Frontal cortex (tissue), 4 donors: ENCODE measurements at places on chromosomes 2 and 18.

- DNase-seq: no peak
Measured at GRCh38 chr2:207970147-207970825, 55.0 kb downstream of the PLEKHM3 start.

GRCh38 chr2:73292906-73293533 lies 328 bp downstream of the EGR4 start:
- DNase-seq: no peak

- DNase-seq: no peak
Measured at GRCh38 chr2:126219081-126219480, 436.9 kb upstream of the GYPC start.

DNA sequence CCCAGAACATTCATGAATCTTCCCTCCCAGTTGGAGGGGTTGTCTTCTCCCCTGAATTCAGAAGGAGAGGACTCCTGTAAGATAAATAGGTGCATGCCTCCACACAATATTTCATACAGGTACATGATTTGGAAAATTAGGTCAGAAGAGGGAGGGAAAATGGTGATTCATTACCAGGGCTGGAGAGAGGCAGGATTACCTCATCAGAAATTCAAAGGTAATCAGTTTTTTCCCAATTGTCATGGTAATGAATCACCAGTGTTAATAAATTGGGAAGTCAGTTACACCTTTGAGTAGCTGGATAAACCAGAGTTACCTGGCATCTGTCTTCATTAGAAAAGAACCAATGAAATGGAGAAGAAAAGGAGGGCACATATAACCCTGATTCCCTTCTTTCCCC lies 128.5 kb downstream of the EN1 start:
- DNase-seq: no peak

DNA sequence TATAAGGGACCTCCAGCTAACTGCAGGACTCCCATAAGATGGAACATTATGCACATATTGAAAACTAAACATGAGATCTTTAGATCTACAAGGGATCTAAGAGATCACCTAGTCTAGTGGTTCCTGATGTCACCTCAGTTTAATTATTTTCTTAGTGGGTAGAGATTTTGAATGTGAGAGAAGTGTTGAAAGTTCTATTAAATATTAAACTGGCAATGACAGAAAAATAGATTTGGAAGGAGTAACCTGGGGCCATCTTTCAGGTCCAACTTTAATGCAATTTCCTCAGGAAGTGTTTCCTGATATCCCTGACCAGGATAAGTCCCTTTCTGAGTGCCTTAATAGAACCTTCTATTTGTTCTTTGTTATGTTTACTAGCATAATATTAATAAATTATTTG lies 29.1 kb upstream of the CPS1 start:
- no peak for DNase-seq

DNA sequence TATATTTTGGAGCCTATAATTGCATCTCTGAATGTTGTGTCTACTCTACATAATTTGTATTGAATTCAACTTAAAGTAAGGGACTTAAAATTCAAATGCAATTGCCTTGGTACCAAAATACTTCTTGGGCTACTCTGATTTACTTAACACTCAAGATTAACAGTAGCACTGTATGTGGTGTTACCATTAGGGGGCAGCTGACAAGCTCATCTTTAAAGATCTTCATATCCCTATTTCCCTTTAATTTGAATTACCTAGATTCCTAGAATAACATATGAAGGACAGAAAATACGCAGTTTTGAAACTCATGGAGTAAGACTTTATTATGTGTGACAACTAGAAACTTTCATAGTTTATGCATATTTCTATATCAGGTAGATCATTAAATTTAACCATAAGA lies 37.4 kb upstream of the FAP start:
- no peak for DNase-seq

DNA sequence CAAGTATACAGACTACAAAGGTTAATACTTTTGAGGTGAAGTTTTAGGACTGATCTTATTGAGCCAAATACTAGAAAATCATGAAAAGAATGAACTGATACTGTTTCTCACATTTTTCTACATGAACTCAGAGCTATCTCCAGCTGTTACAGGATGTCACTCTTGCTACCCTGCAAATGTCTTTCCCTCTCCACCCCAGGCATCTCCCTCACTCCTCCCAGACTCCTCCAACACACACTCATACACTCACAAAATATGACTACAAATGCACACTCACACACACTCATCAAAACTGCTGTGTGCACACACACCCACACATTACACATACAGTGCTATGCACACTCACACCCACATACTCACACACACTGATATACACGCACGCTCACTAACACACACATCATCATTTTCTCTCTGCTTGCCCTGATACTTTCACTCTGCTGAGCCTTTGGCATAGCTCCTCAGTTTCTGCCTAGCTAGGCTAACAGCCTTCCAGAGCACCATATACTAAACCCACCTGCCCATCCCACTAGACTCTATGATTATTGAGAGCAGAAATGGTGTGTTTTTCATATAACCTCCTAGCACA lies 273.3 kb downstream of the CD226 start:
- DNase-seq: no peak

DNA sequence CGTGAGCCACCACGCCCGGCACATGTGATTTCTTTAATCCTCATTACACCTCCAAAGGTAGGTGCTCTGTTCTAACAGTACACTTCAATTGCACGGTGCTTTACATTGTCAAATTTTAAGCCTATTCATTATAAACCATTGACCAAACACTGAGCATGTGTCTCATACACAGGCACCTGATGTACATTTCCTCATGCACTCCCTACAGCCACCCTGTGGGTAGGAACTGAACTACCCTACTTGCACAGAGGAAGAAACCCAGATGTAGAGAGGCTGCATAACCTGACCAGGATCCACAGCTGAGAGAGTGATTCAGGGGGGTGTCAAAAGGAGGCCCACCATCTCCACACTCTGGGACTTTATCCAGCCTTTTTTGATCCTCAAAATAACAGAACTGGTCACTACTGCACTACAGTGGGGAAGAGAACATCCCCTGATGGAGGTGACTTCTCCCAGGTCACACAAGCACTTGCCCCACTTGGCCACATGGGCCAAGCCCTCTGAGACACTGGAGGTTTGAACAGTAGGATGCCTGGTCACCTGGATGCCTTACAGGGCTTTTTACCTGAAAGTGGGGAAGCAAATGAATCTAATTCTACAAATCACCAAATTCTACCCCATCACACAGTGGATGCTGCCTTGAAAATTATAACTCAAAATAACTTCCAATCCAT lies 6.9 kb upstream of the DPYSL5 start:
- no peak for DNase-seq

GRCh38 chr2:128026448-128027277 lies 1.2 kb downstream of the SAP130 start:
- no peak for DNase-seq

DNA sequence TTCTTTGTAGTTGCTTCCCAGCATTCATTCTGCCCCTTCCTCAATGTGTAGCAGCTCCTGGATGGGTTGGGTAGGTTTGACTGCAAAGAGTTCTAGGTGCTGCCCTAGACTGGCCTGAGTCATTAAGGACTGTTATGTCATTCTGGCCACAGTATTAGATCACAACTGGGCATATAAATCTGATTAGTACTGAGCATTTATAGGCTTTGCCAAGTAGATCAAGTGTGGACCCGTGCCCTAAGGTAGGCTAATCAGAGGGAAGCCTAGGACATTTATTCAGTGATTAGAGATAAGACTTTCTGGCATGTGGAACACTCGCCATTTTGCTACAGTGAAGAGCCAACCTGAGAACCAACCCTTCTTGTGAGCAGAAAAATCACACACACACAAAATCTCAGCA lies 2.7 kb downstream of the KATNAL2 start:
- DNase-seq: no peak

- DNase-seq: no peak
Measured at GRCh38 chr2:201572846-201573508, 70.3 kb downstream of the TMEM237 start.

DNA sequence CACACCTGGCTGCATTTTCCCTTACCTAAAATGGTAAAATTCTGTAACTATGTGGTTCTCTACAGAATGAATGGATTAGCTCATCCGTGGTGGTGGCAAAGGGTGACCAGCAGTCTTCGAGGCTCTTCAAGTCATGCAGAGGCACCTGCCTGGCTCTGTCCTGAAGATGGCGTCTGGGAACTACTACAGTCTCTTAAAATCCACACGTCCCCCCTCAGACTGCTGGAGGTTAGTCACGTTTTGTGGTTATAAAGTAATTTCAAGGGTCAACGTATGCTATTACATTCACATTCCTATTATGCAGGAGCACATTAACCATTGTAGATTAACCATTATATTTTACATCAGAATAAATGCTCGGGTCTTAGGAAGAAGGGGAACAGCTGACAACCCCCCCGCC lies 616.7 kb downstream of the GALR1 start:
- DNase-seq: no peak

DNA sequence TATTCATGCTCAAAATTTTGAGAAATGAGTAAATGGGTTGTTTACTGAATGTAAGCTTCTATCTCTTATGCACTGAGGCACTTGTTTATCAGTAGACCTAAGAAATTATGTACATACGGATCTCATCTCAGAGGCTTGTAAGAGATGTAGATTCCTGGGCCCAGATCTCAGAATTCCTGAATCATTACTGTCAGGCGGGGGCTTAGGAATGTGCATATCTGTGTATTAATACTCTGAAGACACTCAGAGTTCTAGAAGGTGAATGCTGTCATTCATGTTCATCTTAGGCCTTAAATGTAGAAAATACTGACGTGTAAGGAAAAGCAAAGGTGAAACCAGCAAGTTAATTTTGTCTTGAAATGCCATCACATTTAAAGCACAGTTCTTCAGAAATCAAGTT lies 169.6 kb downstream of the FMNL2 start:
- no peak for DNase-seq
